ENCODE measurements at places on chromosomes 11 and 22.
A peak's percentile ranks its signal among the peaks of the same experiment; 100 is the strongest.

GRCh38 chr22:36362932-36363331 lies 24.8 kb downstream of the MYH9 start:
- no peak for DNase-seq

DNA sequence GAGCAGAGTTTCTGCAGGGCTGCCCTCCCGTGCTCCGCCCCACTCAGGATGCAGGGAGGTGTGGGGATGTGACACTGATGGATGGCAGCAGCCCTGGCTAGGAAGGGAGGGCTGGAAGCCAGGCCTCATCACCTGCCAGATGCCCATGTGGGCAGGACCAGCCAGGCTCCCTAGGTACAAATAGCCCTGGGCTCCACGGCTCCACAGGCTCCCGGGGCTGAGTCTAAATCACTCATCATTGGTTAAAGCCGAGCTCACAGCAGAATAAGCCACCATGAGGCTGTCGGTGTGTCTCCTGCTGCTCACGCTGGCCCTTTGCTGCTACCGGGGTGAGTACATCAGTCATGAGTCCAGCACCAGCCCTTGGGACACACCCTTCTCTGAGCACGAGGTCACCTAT lies at the start of gene SCGB1D1:
Gene SCGB1D1 (plus strand): TSS at position 206 of the 400 bp plus-strand sequence. CDS start 69 bp downstream, at position 275.
- no peak for DNase-seq

DNA sequence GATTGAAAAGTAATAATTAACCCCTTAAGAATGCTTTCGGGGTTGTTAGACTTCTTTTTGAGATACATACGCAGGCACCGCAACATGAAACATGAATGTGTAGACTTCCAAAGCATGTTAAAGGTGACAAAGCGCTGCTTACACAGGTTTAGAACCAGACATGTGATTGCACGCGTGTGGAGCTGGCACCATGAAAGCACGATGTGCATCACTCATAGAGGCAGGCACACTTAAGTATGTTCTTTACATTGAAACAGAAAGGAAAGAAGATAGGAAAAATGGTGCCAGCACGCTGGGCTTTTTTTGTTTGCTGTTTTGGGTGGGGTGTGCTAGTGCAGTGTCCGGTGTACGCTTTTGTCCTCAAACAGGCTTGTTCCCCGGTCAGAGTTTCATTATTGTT lies 83.6 kb upstream of the PPARA start:
- DNase-seq: no peak

DNA sequence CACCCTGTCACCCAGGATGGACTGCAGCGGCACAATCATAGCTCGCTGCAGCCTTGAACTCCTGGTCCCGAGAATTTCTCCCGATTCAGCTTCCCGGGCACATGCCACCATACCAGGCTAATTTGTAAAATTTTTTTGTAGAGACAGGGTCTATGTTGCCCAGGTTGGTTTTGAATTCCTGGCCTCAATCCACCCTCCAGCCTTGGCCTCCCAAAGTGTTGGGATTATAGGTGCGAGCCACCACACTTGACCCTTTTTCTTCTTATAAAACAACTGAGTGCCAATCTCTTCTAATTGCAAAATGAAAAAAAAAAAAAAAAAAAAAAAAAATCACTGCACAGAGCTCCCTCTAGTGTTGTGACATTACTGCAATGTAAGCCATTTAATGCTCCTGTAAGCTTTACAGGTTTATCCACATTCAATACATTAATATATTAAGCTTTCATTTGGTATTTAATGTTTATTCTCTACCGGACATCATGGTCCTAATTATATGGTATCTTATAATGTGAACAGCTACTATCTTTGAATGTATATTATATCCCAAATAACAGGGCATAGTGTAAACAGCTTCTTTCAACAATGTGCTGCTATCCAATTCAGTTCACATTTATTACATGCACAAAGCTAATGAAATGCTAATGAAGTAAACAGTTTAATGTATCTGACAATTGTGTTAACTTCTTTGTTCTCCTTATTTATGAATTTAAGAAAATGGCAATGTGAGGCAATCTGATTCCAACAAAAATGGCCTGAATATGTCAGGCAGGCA lies 44.6 kb downstream of the COPB1 start:
- peak; percentile 8 for DNase-seq

DNA sequence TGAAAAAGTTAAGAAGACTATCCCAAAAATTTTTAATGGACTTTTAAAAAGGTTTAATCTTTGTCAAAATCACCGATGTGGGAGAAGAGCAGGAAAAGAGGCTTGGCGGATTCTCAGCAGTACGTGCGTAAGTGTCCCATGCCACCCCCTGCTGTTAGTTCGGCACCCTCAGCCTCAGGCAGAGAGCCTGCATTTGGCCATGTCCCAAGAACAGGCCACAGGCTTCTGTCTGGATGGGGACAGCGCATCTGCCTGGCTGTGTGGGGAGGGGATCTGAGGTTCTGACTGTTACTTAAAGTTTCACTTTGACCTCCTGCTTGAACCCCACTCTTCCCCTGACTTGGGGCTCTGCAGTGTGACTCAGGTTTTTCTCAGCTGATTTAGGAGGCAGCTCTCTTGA lies 35.3 kb downstream of the EXT2 start:
- DNase-seq: no peak

DNA sequence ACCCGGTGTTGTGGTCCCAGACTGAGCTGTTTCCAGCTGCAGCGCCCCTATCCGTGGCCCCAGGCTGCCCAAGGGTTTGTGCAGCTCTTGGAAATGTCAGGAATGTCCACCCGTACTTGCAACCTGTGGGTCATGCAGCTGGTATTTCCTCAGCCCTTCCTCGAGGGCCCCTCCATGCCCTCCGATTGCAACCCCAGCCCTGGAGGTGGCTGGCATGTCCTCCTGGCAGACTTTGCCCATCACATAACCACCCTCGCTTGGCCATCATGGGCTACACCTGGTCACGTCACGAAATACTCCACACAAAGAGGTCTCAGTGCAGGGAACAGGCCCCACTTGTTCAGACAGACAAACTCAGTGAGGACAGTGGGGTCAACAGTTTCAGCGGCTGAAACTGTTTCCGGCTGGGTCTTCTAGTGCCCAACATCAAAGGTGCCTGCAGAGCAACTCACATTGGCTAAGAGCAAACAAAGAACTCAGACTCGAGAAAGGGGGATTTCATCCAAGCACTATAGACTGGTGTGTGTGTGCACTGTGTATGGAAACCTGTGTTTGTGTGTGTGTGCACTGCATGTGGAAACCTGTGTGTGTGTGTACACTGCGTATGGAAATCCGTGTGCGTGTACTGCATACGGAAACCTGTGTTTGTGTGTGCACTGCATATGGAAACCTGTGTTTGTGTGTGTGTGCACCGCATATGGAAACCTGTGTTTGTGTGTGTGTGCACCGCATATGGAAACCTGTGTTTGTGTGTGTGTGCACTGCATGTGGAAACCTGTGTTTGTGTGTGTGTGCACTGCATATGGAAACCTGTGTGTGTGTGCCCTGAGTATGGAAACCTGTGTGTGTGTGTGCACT lies 72.8 kb upstream of the CCND1 start:
- no peak for DNase-seq

DNA sequence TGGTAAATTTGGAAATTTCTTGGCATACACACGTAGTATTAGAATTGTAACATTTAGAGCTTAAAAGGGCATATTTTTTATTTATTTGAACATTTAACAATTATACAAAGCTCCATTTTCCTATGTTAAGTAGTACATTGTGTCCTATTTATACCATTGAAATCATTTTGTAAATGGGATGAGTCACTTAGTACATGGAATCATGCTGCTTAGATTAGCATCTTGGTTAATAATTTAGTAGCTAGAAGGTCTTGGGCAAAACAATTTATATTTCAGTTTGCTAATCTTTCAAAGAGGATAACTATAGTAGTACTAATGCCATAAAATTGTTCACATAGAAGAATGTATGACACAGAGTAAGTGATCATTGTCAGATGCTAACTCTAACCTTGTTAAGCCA lies 450.1 kb upstream of the LUZP2 start:
- DNase-seq: no peak

DNA sequence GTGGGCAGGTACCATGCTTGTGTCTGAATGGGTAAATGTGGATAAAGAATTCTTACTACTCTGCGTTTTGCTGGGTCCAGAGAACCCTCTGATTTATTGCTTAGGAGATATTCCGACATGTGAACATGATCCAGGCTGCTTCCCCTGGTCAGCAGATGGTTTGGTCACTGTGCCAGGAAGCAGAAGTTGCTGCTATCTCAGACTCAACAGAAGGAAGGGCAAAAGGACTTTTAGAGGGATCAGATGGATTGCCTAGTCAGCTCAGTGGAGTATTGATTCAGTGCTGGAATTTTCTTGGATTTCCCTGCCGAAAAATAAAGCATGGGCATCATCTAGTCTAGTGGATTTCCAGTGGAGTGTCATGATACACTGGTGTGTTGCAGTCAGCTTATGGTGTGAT lies 440.1 kb downstream of the NTM start:
- no peak for DNase-seq

GRCh38 chr11:47599902-47600301 lies 5.7 kb upstream of the C1QTNF4 start:
- DNase-seq: no peak

All from GM12891 (cell line).